ENCODE measurements at places on chromosomes 7 and 10. TPM values are rescaled to one million over a fixed set of nuclear protein-coding genes. Genes with fewer than 3 reads are reported as not detected.

The UCMA gene
- not detected for total RNA-seq

The HTR7 gene
- total RNA-seq: 0.88 TPM

The OR2A12 gene
- total RNA-seq: not detected

DNA sequence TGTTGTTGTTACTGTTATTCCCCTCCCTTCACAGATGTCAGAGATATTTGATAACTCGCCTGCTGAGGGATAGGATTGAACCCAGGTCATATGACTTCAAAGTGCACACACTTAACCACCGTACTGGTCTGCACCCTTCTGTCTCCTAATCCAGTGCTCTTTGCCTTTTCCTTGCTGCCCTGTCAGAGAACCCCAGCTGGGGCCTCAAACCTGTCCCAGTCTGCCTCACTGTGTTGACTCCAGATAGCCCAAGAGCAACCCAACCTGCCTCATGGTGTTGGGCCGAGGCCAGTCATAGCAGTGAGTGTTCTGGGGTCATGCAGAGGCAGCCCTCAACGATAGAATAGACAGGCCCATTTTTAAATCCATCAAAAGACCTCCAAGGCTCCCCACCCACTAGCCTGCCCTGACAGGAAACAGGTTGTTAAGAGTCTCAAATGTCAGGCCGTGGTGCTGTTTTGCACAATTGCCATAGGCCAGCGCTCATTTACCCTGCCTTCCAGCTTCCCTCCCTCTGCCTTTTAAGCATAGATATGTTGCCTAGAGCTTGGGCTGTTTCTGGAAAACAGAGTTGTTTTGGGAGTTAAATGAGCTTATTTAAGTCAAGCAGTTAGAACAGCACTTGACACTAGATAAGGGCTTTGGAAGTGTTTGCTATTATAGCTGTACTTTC is 37.0 kb upstream of the PDCD4 start:
- DNase-seq: no peak

- DNase-seq: no peak
Measured at GRCh38 chr10:9311702-9312499, 1257.4 kb downstream of the GATA3 start.

DNA sequence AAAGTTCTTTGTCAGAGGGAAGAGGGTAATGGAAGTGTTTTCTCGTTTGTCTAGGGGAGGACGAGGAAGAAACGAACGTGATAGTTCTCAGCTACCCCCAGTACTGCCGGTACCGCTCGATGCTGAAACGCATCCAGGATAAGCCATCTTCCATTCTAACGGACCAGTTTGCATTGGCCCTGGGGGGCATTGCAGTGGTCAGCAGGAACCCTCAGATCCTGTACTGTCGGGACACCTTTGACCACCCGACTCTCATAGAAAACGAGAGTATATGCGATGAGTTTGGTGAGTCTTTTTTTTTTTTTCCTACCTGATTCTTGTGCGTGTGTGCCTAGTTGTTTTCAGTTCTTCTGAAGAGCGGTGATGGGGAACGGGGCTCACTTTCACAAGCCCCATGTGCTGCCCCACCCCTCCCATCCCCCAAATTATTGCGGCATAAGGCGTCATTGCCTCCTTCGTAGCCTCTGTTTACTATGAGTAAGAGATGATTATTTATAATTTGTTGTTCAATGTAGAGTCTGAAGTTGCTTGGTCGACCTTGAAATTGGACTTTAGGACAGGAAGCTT is 98.6 kb downstream of the ARID5B start:
- no peak for DNase-seq

DNA sequence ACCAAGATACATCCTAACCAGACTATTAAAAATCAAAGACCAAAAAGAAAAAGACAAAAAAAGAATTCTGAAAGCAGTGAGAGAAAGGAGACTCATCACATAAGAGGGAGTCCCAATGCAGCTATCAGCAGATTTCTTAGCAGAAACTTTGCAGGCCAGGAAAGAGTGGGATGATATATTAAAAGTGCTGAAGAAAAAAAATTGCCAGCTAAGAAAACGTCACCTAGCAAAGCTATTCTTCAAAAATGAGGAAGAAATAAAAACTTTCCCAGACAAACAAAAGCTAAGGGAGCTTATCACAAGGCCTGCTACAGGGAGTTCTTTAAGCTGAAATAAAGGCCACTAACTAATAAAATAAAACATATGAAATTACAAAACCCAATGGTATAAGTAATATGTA is 40.5 kb upstream of the CDK6 start:
- no peak for DNase-seq
